ENCODE measurements at places on chromosomes 2 and 18.

DNA sequence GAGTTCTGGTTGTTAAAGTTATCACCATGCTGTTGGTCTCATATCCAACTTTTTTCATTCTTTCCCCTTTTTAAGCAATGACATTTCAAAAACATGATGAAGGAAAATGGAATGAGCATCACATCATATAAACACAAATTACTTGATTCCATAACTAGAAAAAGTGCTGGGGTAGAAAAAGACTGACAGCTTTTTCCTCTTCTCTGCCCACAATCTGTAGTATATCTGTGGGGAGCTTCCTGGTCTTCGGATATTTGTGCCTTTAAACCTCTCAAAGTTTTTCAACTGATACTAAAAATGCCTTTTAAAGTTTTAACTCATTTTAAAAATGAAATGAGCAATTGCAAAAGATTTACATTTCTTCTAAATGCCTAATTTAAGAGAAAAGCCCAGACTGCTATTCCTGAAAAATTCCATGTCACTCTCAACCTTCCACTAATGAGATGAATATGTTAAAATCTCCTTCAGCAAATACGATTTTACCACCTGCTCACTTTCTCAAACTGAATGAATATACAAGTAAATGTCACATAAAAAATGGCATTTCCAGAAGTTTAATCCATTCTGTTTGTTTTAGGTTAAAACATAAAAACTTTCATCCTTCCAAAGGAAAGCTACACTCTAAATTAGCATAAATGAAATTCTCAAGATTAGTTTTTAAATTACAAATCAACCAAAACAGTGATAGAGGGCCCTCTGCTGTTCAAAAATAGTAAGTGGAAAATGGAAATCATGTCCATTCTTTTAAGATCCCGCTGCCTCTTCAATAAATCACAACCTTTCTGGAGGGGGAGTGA is 2.1 kb downstream of the DNAH7 start:
- DNase-seq, result no peak

- DNase-seq, result no peak
Observed at GRCh38 chr18:51054764-51055163, 24.8 kb downstream of the SMAD4 start.

GRCh38 chr2:164675687-164676086 is 54.4 kb upstream of the GRB14 start:
- DNase-seq, result no peak

DNA sequence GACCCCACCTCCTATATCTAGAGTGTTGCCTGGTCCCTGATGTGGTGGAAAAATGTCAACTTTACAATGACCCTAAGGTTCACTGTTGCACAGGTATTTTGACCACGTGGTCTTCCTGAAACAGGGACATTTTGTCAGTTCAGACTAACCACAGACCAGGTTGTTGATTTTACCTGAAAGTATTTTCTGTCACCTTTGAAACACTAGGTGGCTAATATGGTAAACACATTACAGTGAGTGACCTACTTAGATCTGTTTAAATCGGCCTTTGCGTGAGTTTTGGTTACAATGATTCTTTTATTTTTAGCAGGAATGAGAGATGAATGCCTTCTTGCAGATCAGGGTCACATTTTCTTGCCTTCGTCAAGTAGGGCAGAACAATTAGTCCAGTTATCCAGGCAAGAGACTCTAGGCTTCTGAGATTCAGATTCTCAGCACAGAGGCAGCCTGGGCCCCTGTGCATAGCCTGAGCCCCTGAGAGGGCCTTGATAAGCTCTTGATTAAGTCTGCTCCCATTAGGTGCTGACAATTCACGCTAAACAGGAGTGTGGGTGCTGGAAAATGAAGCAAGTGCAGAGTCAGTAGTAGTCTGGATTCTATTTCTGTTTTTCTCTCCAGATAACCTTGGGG is 226.2 kb downstream of the KCNS3 start:
- DNase-seq, result no peak

DNA sequence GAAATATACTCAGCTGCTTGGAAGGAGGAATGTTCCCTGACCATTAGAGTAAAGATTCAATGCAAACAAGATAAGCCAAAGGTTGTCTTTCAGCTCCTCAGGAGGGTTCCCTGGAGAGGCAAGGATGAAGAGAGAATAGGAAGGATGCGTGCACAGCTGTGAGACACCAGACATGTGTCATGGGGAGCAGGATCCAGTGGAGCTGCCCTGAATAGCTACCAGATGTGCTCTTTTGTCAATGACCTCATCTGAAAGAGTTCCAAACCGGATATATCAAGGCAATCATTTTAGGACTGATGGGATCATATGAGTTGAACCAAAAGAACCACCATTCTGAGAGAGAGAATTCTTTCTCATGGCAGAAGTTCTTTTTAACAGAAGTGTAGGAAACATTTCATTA is 490.6 kb downstream of the IRS1 start:
- DNase-seq, result no peak

DNA sequence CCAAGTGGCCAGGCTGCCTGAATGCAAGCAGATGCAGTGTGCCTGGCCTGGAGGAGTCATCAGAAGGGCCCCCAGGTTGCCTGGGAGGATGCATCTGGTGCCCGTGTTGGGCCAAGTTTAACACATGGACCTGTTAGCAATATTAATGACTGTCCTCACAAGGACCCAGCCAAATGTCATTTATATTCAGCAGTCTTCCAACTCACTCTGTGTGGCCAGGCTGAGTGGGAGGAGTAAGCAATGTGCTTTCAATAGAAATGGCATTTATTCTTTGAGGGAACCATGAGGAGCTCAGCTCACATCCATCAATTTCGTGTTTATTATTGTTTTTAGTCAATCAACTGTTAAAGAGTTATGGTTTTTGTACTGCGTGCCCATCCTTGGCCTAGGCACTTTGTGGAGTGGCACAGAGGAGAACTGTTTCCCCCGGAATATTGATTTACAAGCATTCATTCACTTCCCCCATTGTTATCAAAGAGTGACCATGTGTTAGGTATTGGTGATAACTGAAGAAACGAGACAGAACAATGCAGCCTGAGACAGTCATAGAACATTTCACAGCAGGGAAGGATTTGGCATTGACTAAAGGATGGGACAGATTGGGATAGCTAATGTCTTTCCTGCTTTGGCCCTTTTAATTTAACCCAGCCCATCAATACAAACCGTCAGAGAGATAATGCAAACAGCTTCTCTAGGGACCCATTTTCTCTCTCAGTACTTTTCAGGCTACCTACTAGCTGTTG is 725.2 kb downstream of the TSN start:
- DNase-seq, result no peak

DNA sequence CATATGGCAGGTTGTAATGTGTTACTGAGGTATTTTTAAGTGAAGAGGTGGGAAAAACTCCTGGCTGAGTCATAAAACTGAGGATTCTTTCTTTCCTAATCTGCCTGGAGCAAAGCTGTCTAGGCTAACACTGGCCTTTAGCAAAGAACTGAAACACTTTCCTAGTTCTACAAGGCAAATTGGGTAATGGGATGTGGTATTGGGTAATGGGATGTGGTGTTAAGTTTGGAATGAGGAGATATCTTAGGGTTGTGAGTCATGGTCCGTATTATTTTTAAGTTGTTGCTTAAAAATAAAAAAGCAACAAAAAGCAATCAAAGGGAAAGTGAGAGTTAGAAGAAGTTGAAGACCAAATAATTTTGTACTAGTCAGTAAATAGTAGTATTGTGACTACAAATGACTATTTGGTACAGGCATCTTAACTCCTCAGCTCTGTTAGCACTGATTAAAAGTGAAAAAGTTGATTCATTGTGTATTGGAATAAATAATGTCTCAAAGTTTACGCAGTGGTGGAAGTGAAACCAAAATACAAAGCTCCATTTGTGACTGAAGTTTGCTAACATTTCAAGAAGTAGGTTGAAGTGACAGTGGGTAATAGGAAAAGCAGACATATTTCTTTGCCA is 216.8 kb downstream of the CAMKMT start:
- DNase-seq, result no peak

DNA sequence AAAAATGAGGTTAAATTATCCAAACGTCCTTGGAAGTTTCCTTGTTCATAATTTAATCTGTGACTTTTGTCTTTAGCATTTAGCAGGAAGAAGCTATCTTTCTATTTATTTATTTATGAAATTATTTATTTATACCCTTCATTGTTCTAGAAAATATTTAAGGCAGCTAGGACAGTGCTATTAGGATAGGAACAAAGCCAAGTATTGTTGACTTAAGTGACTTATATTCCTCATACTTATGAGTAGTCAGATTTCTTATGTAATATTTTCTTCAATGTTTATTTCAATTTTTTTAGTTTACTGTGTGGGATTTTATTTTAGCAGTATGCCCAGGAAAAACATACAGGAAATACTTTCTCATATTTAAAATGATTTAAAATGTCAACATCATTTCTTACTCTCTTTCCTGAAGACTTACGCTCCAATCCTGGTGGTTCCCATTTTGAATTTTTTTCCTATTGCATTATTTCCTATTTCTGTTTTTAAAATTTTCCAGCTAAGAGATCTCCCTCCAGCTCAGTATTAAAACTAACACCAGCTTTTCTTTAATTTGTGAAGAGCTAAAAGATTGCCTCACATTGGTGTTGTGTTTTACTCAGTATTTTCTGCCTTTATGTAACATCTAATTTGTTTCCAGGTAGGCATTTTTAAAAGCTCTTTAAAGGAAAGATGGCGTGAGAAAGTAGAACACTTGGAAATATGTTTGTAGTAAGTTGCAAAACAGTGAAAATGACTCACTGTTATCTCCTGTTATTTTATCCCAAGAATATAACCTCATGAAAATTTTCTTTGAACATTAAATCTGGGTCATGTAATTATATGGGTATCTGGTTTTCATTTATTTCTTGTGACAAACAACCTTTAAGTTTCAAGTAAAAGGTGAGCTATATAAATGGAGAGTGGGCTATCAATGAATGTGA is 32.2 kb downstream of the MAPRE2 start:
- DNase-seq, result no peak

GRCh38 chr2:71534201-71534600 is 80.8 kb downstream of the DYSF start:
- DNase-seq, result no peak

GRCh38 chr2:100051253-100051652 is 91.1 kb downstream of the AFF3 start:
- no peak for DNase-seq

DNA sequence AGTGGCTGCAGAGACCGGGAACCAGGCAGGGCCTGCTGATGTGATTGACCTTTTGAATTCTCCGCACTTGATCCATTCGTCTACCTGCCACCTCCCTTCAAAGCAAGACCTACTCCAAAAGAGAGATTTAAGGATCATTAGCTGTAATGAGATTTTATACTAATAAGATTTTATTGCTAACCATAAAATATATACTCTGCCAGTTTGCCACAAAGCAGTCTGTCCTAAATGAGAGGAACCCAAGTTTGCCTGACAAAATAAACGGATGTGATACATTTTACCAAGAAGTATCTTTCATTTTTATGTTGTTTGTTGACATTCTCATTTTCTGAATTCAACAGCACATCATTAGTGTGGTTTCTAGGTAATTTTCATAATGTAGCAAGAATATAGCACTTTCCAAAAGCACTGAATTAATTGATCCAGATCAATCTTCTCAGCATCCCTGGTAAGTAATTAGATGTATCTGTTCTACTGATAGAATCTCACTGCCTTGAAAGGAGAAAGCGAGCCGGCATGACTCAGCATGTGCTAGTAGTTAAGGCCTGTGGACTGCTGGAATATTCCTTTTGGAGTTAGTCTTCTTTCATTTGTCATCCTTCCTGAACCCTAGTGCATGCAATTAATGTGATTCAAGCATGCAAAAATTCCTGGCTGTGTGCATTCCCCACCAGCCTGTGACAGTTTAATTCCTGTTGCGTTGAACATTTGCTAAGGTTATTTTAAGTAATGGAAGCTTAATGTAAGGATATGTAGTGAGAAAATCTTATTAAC is 128.5 kb downstream of the ARL6IP6 start:
- DNase-seq, result no peak

DNA sequence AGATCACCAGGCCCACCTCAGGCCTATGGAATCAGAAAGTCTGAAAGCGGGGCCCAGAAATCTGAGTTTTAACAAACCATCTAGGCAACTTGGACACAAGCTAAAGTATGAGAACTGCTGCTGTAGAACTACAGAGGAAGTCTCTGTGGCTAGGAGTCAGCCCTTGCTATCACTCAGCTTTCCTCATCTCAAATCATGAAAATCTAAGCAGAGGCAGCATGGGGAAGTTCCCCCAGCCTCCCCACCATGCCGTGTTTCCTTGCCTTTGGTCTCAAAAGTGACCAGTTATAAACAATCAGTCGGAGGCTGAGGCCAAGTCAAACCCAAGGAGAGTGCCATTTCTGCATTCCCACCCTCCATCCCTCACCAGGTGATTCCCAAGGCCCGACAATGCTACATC is 404.7 kb downstream of the BCL11A start:
- no peak for DNase-seq

- DNase-seq, result no peak
Observed at GRCh38 chr18:73043211-73043610, 175.4 kb upstream of the NETO1 start.

DNA sequence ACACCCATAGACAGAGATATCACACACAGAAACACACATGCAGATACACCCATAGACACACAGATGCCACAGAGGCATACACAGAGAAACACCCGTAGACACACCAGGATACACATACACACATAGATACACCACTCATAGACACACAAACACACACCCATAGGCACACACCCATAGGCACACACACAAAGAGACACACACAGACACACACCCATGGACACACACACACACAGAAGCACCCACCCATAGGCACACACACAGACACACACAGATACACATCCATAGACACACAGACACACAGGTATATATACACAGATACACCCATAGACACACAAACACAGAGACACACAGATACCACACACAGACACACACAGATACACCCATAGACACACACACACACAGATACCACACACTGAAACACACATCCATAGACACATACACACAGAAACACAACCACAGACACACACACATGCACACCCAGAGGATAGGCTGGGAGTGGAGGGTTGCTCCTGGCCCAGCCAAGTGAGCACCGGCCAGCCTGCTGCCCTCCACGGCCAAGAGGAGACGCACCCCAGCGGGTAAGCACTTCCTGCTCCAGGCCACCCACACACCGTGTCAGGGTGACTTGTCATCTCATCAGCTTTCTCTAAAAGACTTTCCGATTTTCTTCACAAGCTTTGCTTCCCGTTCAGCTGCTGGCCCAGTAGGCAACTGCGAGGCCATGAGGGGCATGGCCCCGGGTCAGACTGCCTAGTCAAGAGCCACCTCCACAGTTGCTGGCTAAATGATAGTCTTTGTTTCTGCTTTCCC is 14.1 kb upstream of the CNNM3 start:
- DNase-seq, result no peak

DNA sequence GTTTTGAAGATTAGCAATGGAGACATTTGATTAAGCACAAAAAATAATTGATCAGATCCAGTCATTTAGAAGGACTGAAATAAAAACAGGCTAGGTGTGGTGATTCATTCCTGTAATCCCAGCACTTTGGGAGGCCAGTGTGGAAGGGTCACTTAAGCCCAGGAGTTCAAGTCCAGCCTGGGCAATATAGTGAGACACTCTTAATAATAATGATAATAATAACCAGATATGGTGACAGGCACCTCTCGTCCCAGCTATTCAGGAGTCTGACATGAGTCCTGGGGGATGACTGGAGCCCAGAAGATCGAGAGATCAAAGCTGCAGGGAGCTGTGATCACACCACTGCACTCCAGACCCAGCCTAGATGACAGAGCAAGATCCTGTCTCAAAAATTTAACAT is 3.5 kb upstream of the FN1 start:
- no peak for DNase-seq

Data from thoracic aorta (tissue), 2 donors.